ENCODE measurements at places on chromosomes 3 and 15.

- no peak for DNase-seq
Observed at GRCh38 chr3:167780214-167780883, 44.8 kb downstream of the SERPINI1 start.

GRCh38 chr15:75104804-75105557 lies 81.6 kb downstream of the PPCDC start:
- no peak for DNase-seq

GRCh38 chr3:125957674-125958510 lies 11.1 kb upstream of the ROPN1B start:
- no peak for DNase-seq

DNA sequence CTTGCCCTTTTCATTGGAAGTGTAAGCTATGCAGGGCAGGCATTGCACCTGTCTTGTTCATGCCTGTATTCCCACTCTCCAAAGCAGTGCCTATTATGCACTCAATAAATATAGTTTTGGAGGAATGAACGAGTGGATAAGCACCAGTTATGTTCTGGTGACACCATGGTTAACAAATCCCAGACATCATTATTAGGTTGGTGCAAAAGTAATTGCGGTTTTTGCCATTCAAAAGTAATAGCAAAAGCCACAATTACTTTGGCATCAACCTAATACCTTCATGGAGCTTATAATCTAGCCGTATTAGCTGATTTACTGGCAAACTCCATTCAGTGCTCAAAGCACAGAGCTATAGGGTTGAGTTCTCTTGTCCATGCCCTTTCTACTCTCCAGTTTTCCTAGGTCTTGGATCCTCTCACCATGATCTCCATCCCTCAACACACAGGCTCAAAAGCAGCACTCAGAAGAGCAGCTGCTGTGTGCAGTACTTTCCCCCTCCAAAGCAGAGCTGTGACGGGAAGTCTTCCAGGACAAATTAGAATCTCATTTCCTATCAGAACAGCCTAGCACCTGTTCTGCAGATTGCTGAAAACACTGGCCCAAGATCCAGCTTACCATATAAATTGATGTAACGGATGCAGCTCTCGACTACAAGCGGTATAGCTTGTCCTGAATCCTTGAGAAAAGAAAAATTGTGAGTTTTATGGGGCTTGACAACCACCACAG lies 63.2 kb upstream of the RAD18 start:
- no peak for DNase-seq

- DNase-seq = no peak
Observed at GRCh38 chr3:14614862-14615261, 36.7 kb upstream of the CCDC174 start.

- DNase-seq = no peak
Observed at GRCh38 chr3:7813365-7813764, 688.3 kb upstream of the LMCD1 start.

DNA sequence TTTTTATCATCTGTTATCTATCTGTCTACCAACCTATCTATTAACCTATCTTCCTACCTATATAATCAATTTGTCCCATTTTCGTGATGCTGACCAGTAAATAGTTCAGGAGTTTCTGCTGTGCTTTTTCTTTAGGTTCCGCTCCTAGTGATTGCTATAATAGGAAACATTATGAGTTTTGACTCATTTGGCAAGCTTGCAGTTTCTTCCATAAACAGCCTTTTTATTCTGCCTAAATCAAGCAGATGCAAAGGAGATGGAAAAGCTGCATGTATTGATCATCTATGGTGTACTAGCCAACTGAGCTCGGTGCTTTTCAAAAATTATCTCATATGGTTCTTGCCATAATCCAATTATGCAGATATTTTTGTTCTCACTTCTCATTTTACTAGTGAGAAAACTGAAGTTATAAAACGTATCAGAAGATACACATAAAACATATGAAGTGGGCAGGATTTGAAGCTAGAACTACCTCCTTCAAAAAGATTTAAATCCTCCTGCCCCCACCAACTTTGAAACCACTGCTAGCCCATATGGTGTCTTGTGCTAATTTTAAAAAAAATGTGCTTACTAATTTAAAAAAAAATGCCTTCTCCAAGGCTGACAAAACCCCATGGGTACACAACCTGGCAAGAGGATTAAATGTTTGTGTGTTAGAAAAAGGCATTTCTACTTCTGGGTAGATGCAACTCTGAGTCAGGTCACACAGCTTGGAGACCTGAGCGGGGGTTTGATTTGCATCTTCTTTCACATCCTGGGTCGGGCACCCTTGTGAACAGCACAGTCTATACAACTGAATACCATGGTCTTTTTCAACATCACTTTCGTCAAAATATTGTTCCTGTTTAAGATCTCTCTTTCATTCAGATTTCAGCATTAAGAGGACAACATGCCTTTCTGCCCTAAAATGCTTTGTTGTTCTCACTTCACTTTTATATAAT lies 267.0 kb downstream of the CHL1 start:
- DNase-seq = no peak

GRCh38 chr15:31782951-31783350 lies 247.4 kb upstream of the CHRNA7 start:
- DNase-seq = no peak

GRCh38 chr3:52507359-52507758 lies 12.2 kb downstream of the STAB1 start:
- no peak for DNase-seq

DNA sequence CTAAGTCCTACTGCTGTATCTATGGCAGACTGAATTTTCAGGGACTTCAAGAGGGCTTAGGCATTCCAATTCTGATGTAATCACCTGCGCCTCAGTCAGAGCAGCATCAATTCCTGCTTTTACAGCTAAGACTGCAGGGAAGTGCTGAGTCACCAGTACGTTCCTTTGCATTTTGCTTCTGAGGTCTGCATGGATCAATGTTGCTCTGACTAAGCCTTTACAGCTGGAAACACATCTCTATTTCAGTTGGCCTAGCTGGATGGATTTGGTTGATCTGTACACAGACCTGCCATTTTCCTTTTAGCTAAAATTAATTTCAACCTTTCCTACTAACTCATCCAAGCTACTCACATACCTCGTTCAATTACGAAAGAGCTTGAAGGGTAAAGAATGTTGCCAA lies 51.3 kb downstream of the ETV5 start:
- no peak for DNase-seq

- DNase-seq = peak; percentile 8
Observed at GRCh38 chr15:55954862-55955605, 38.4 kb downstream of the NEDD4 start.

GRCh38 chr15:34973512-34973911 lies 4.0 kb upstream of the AQR start:
- DNase-seq = no peak

DNA sequence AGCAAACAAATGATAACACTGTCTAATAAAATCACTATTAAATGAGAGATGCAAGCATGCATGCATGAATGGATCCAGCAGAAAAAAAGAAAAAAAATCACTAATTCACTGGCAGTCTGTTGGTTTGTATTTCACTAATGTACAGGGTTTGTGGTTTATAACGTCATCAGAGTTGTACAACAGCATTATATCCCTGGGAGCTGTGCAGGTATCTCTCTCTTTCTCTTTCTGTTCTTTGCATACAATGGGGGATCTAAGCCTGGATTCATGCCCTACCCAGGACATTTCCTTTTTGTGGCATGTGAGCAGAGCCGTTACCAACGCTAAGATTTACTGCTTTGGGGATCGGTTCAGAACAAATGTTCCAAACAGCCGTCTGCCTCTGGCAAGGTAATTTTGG lies 229.5 kb downstream of the SOX2 start:
- no peak for DNase-seq

DNA sequence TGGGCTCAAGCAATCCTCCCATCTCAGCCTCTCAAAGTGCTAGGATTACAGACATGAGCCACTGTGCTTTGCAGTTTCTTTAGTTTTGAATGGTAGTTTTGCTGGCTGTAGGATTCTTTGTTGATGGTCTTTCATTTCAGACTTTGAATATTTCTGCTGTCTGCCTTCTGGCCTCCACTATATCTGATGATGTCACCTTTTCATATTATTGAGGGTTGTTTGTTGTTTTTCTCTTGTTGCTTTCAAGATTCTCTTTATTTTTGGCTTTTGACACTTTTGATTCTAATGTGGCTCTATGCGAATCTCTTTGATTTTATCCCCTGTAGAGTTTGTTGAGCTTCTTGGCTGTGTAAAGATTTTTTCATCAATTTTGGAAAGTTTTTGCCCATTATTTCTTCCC lies 79.0 kb upstream of the MANF start:
- no peak for DNase-seq

DNA sequence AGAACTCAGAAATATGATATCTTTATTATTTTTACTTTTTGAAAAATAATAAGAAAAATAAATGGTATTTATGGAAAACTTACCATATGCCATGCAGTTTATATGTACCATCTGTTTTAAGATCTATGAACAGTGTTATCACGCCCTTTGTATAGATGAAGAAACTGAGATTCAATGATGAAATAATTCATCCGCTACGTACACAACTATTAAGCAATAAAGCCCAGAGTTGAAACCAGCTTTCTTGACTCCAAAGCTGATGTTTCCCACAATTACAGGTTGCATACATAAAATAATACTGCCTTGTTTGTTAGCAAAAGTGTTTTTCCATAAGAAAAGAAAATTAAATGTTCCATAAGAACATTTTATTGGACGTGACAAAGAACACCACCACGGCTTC lies 67.2 kb upstream of the BCL6 start:
- no peak for DNase-seq

- no peak for DNase-seq
Observed at GRCh38 chr15:32669896-32670611, 28.5 kb downstream of the SCG5 start.

- DNase-seq = no peak
Observed at GRCh38 chr3:114896978-114897377, 250.1 kb downstream of the ZBTB20 start.

- DNase-seq = no peak
Observed at GRCh38 chr3:105938806-105939205, 70.0 kb upstream of the CBLB start.

DNA sequence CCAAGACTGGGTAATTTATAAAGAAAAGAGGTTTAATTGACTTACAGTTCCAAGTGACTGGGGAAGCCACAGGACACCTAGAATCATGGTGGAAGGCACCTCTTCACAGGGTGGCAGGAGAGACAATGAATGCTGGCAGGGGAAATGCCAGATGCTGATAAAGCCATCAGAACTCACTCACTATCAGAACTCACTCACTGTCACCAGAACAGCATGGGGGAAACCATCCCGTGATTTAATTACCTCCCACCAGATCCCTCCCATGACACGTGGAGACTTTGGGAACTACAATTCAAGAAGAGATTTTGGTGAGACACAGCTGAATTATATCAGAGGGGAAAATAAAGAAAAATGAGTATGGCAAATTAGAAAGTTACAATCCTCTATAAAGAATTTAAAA lies 310.9 kb downstream of the BCHE start:
- no peak for DNase-seq

GRCh38 chr3:16897254-16897926 lies 12.6 kb downstream of the PLCL2 start:
- DNase-seq = peak; percentile 23

GRCh38 chr3:1661839-1662238 lies 436.8 kb upstream of the CNTN4 start:
- DNase-seq = no peak

GRCh38 chr3:172522871-172523818 lies at the start of gene TNFSF10:
Gene TNFSF10 (minus strand): TSS chr3:172523430. CDS start chr3:172523384, 46 bp downstream.
- DNase-seq = no peak

DNA sequence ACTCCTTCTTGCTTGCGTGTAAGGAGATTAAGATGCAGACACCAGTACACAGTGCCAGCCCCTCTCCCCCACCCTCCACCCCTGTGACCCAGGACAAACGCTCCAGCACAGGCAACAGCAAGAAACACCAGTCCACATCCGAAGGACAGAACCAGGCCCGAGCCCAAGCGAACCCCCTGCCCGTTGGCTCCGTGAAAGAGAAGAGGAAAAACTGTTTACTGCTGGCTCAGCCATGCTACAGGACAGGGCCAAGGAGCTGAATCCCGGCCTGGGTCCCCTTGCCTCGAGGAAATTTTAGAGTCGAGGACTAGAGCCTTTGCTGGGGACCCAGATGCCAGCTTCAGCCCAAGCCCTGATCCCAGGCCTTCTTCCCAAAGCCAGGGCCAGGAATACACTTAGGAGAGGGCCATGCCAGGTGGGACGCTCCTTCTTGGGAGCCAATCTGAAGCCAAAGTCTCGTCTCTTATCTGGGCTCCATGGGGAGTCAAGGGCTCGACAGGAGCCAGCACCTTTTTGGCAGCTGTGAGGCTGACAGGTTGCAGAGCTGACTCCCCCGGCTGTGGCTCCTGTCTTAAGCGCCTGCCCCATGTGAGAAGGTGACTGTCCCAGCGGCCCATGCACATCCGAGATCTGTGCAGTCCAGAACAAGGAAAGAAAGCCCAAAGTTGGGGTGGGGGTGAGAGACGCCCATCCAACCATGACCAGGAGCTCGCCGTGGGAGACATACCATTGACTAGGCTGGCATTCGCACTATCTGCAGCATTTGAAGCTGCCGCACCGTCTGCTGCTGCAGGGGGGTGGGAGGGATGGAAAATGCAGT lies 63.8 kb upstream of the SEC13 start:
- DNase-seq = no peak

- no peak for DNase-seq
Observed at GRCh38 chr15:38308797-38309196, 56.2 kb downstream of the SPRED1 start.

GRCh38 chr15:64596701-64597476 lies 136.5 kb downstream of the ZNF609 start:
- no peak for DNase-seq

- DNase-seq = no peak
Observed at GRCh38 chr15:96767703-96768434, 437.4 kb downstream of the NR2F2 start.

DNA sequence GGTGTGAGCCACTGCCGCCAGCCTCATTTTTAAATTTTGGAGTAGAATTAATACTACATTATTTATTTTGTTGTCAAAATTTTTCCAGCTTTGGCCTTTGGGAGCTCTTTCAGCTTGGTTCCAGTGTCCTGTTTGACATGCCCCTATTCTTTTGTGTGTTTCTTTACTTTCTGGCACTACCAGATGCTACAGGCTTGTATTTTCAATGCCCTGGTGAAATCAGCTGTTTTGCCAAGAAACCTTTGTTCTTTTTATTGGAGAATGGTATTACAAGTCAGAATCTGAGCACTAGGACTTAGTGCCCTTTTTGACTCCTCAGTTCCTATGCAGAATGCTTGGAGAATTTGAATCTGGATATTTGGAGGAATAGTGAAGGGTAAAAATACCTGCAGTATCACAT lies 26.6 kb downstream of the RNF111 start:
- DNase-seq = no peak

GRCh38 chr3:179750720-179751328 lies 98.0 kb downstream of the USP13 start:
- DNase-seq = no peak

DNA sequence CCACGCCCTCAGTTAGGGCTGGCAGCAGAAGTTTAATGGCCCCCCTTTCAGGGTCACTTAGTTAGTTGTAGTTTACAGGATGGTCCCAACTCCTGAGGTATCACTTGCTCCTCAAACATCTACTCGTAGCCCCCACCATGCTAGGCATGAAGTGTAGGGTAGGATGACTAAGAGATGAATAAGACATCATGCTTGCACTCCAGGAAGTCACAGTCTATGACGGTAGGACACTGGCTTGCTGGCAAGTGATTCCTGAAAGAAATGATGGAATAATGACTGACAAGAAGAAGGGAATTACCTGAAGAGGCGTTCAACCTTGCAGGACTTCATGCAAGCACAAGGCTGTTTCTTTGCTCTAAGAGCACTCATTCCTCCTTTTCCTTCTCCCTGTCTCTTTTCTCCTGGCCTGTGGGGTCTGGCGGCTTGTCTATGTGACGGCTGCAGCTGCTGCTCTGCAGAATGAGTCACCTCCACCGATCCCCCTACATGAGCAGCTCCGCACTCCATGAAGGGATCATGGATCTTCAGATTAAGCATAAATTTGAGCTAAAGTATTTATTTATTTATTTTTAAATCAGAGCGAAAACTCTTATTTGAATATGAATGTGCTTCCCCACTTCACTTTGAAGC lies 82.9 kb upstream of the BOC start:
- no peak for DNase-seq

All from LNCaP clone FGC (cell line).